Fibroblast of skin of back (primary cell): ENCODE measurements at places on chromosomes 2 and 18.

DNA sequence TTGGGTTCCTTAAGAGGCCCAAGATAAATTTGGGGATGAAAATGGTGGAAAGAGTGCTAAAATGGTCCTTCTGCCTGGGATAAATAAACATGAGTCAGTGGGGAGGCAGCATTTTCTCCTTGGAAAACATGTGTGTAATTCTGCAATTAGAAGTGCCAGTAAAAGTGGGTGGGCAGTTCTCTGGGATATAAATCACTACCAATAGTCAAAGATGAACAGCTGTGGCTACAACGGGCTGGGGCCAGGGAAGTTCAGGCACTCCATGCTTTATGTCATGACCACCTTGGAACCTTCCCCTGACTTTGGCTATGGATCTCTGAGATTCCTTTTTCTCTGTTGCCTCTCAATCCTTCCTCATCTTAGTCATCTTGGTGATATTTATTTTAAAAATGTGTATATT, 56.5 kb upstream of the CYRIA start:
- no peak for DNase-seq

GRCh38 chr2:187475499-187476248, 27.6 kb upstream of the CALCRL start:
- DNase-seq: no peak

GRCh38 chr18:5600378-5601071, 56.7 kb upstream of the EPB41L3 start:
- peak; percentile 43 for DNase-seq

GRCh38 chr2:86623043-86623493, 597 bp downstream of the RNF103 start:
- DNase-seq: no peak

DNA sequence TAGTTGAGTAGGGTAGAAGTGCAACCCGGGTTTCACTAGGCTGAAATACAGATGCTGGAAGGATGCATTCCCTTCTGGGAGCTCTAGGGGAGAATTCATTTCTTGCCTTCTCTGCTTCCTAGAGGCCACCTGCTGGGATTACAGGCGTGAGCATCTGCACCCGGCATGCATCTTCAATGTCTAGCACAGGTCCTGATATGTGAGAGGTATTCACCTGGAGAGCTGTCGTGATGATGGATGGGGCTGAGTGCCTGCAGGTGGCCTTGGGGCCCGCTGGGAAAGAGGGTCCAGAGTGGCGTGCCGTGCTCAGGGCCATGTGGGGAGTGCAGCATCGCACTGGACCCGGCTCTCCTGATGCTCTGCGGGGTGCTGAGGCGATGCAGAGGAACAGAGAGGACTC, 6.6 kb upstream of the NTSR2 start:
- no peak for DNase-seq

GRCh38 chr18:48962252-48962993, 11.7 kb upstream of the SMAD7 start:
- no peak for DNase-seq

- no peak for DNase-seq
Observed at GRCh38 chr2:233039846-233040530, 7.5 kb downstream of the NEU2 start.

DNA sequence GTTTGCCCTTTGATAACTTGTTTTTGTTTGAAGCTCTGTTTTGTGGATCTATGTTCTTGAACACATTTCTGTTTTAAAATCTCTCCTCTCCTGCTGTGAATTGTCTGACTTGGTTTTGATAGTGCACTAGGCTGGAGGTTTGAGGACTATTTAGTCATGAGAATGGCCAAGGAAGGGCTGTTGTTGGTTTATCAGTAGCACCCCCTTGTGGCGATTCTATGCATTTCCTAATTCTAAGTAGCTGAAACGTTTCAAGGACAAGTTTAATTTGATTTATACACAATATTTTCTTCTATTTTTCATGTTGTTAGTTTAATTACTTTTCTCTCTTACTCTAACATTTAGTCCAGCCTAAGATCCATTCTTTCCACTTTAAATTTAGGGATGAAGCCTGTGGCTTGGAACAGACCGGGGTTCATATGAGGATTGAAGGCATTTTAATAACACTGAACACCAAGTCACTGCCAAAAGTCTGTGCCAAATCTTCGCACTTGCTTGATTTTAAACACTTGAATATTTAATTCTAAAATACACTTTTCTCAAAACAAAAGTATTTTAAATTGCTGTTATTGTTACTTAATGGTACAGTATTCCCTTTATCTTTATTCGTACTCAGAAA, 166.0 kb downstream of the SOCS6 start:
- peak; percentile 69 for DNase-seq
